Naive thymus-derived CD8-positive, alpha-beta T cell (primary cell): ENCODE measurements at places on chromosomes 11 and 22. TPM values are rescaled to one million over a fixed set of nuclear protein-coding genes. Genes with fewer than 3 reads are reported as not detected.

DNA sequence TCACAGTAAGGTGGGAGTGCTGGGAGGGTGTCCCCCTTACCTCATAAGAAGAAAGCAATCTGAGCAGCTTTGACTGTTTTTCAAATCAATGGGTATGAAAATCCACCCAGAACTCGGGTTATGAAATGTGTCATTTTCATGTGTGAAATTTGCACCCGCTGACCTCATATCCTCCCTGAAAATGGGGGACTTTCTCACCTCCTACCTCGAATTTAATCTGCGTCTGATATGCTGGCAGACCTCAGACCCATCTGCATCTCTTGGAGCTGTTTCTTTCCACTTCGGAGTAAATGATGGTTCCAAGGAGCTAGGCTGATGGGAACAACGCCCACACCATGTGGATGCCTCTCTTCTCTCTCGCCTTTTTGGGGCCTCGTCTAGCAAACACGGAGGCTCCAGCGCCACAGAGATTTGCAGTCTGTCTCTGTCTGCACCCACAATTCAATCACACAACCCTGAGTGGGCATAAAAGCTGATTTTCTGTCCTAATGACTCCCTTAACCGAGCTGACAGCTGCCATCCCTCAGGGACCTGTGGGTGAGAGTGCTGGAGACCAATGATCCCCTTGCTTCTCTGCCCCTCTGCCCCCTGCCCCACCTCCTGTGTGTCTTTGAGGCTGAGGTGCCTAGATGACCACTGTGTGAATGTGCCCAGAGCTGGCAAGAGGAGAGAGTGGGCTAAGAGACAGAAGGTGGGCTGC is 71.0 kb downstream of the TRIM29 start:
- no peak for DNase-seq

DNA sequence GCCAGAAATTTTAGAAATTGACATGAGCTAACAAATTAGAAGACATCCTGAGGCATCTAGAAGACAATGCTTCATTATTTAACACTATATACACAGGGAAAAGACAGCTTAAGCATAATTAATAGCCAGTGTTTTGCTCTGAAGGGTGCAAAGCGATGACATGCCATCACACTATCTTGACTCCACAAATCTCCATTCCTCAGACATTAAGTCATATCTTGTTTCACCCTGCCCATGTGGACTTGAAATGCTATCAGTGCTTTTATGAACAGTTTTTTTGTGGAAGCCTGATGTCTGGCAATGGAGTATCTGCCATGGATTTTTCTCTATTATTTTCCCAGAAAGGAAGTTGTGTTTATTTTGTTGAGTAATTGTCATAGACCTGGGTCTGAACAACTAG is 2.3 kb downstream of the CARD18 start:
- DNase-seq = no peak

- no peak for DNase-seq
Measured at GRCh38 chr11:119738059-119738439, 9.0 kb upstream of the NECTIN1 start.

The SLC37A2 gene
- 1.2 TPM for total RNA-seq

The FJX1 gene
- not detected for total RNA-seq

The UBQLNL gene
- total RNA-seq = 0.47 TPM

GRCh38 chr11:77823775-77824174 is 2.8 kb downstream of the AAMDC start:
- DNase-seq = no peak

The SCUBE2 gene
- total RNA-seq = not detected

The NPAS4 gene
- total RNA-seq = not detected

DNA sequence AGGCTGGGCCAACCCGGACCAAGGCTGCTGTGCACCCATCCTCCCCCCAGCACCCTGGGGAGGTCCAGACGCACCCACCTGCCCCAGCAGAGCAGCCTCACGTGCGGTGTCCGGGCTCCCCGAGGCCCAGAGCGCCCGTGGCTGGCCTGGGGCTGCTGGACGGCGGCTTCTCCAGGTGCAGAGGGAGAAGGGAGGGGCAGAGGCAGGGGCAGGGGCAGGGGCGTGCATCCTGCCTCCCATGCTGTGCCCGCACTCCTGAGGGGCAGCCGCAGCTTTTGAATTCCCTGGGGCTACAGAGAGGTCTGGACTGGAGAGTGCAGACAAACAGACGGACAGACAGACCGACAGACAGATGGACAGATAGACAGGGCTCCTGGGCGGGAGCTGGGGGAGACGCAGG is 83.6 kb upstream of the PRR5 start:
- DNase-seq = no peak

DNA sequence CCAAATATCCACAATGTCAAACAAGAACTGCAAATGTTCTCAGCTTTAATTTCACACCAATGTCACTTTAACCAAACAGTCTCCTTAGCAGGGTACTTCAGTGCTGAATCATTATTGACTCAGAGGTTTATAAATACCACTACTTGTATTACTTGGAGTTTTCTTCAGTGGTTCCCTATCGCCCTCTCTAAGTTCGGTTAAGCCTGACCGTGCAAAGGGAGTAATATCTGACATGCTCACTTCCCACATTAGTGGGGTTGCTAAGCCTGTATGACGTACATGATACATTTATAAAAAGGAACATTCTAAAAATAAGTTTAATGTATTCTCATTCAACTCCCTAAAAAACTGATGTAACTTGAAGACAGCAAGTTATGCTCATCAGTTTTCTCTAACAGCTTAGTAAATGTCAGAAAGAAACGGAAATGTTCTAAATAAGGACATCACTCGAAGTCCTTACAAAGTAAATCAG is 93.1 kb upstream of the ZC3H12C start:
- no peak for DNase-seq

- no peak for DNase-seq
Measured at GRCh38 chr11:94025690-94026394, 4.7 kb downstream of the HEPHL1 start.

DNA sequence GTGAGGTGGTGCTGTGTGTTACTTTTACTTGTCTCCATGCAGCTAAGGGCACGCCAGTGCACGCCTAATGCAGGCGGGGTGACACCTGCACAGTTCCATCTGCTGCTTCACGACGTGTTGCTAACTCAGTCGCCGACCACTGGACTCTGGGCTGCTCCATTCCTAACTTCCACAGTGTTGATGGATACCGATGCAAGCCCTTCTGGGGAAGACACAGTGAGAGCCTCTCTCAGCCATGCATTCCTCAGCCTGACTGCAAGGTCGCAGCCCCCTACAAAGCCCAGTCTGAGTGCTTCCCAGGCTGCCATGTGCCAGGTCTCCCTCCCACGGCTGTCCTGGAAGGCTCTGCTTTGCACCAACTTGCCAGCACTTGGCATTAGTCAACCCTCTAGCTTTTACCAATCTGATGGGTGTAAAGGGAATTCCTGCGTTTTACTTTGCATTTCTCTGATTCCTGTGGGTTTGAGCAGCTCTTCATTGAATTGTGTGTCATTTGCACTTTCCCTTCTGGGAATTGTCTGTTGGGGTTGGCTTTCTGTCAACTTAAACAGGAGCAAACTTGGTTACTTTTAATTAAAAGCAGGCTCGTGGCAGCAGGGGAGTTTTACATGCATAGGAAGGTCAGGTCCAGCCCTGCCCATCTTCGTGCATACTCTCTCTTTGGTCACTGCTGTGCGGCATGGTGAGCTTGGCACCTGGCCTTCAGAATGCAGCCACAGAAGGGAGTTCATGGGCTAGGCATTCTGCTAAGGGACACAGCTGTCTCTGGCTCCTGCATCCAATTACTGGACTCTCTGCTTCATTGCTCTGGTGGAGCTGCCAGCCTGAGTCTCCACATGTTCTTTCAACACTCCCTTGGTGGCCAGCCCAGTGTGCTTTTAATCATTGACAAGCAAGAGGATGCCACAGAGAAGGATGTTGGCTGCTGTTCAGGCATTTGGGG is 34.6 kb upstream of the SHANK2 start:
- no peak for DNase-seq

The LIF gene
- total RNA-seq = not detected

The APOA4 gene
- total RNA-seq = not detected

GRCh38 chr22:39087098-39087497 is 9.9 kb upstream of the APOBEC3H start:
- no peak for DNase-seq

DNA sequence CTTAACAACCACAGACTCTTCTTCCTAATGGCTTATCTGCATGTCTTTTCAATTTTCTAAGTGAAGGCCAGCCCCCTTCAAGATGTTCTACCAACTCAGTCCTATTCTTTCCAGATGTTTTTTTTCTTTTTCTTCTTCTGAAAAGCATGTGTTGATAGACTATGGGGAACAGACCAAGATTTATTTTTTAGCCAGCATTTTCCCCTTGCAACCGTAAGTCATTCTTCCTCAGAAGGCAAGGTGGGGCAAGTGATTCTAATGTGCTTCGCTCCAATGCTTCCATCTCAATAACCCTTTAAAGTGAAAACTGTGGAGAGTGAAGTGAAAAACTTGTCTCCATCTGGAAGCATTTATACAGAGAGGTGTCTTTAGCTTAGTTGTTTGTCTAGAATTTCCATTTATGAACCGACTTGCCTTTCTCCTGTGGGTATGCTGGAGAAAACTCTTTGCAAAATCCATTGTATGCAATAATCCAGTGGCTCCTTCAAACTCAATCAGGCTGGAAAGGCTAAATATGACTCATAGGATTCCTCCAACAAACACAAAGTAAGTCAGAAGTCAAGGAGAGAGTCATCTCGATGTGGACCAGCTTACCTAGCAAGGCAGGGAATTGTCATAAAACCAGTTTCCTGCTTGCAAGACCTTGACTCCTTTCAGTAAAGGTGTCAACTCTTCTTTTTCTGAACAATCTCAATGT is 83.7 kb downstream of the MAML2 start:
- DNase-seq = no peak

The OR2AG2 gene
- not detected for total RNA-seq

DNA sequence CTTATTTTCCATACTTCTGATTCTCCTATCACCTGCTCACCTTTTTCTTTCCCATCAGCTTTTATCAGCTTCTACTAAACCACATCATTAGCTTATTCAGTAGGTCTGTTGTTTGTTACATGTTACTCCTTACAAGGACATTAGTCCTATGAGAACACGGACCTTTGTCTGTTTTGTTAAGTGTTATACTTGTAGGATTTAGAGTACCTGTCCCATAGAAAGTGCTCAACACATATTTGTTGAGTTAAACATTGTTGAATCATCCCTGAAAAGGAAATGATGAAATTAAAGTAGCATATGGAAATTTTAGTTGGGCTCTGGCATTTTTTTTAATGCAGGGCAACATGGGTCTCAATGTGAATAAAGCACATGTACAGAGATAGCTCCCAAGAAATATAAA is 222.1 kb upstream of the CARD18 start:
- DNase-seq = no peak

DNA sequence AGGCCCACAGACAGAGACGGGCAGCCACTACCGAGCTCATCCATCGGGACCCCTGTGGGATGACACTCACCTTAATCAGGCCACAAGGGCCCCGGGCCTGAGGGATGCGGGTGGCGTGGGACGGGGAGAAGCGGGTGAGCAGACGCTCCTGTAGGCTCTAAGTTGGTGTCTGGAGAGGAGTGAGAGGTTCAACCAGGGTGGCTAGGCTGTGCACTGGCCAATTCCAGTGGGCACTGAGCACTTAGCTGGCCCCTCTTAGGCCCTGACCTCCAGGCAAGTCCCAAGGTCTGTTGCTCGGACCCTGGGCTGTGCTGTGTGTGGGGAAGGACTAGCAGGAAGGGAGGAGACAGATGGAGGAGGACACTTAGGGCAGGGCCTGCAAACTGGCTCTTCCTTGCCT is 139.3 kb downstream of the ST3GAL4 start:
- DNase-seq = no peak

The ISX gene
- not detected for total RNA-seq

- DNase-seq = no peak
Measured at GRCh38 chr22:19868333-19868732, 13.7 kb upstream of the GNB1L start.

The F2 gene
- total RNA-seq = not detected

DNA sequence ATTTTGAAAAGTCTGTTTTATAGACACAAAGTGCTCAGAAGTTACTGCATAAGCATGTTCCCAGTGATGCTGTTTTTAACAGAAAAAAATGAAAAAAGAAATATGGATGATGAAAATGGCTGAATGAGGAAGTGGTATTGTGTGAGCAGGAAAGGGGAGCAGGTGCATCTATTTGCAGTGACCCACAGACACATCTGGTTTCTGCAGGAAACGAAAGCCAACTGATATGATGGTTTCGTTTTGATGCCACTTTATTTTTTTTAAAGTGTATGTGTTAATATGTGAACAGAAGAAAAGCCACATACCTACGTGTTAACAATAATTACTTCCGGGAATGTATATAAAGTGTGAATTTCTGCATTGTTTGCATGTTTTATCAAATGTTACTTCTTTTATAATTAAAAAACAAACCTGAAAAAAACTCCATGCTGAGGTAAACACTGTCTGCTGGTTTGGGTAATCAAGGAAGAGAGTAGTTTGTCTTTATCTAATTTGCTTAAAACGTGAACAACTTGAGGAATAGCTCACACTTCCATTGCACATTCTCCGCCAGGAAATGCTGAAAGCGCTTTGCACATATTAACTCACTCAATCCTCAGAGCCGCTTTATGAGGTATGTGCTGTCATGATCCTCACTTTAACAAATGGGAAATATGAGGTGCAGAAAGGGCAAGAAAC is 1335.9 kb downstream of the TBC1D22A start:
- DNase-seq = peak; percentile 51

DNA sequence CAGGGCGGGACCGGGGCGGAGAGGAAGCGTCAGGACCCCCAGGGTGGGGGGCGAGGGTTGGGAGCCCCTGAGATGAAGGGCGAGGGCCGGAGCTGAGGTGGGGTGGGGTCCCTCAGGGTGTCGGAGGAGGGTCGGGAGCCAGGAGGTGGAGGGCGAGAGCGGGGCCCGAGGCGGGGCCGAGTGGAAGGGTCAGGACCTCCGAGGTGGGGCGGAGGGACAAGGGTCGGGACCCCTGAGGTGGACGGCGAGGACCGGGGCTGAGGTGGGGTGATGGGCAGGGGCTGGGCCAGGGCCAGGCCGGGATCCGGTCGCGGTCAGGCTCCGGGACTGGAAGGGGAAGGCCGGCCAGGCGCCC is 409 bp downstream of the SMC1B start:
- no peak for DNase-seq

The PCSK7 gene
- total RNA-seq = 296 TPM
